Upper lobe of left lung (tissue), 6 donors: ENCODE measurements at places on chromosomes 16 and 17. TPM values are rescaled to one million over a fixed set of nuclear protein-coding genes. Genes with fewer than 3 reads are reported as not detected.
A peak's percentile ranks its signal among the peaks of the same experiment; 100 is the strongest.

Gene TRIM47
- 30.4 TPM for total RNA-seq

Gene TMEM100
- total RNA-seq = 162 TPM

Gene ASPA
- 0.78 TPM for total RNA-seq

Gene DYNLL2
- 13.6 TPM for total RNA-seq

Gene KCTD13
- 24.6 TPM for total RNA-seq

Gene OTOP3
- total RNA-seq = not detected

Gene DNASE1L2
- total RNA-seq = 1.0 TPM

Gene PYY
- not detected for total RNA-seq

Gene TCAP
- total RNA-seq = 3.8 TPM

DNA sequence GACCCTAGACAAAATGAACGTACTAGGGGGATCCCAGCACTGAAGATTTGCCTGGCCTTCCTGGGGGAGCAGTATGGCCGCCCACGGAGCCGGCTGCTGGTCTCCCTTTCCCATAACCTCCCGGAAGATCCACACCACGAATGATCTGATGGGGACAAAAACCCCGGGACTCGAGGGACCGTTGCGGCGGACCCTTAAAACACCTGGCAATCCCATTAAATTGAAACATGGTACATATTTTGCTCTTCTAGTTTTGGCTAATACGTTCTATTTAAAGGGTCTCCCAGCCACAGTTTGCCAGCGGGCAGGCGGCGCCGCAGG is 45.2 kb upstream of the LCMT1 start:
- no peaks in the 10 kb centered on the region for H3K27me3 ChIP-seq
- DNase-seq = no peak
- H3K4me1 ChIP-seq = peaks cover 5% of the 10 kb centered on the region
- peak overlapping the region; percentile 96 for H3K27ac ChIP-seq
- H3K4me3 ChIP-seq = peak overlapping the region; percentile 45

GRCh38 chr16:85245307-85246172 is 133.3 kb upstream of the CIBAR2 start:
- H3K27ac ChIP-seq = no peak overlapping the region
- H3K36me3 ChIP-seq = no peaks in the 10 kb centered on the region
- H3K4me1 ChIP-seq = peaks cover 4% of the 10 kb centered on the region
- no peak overlapping the region for H3K4me3 ChIP-seq
- peak; percentile 33 for DNase-seq

GRCh38 chr17:33012522-33013033 is 20.9 kb downstream of the SPACA3 start:
- H3K4me3 ChIP-seq = no peak overlapping the region
- H3K4me1 ChIP-seq = no peaks in the 10 kb centered on the region
- H3K27me3 ChIP-seq = no peaks in the 10 kb centered on the region
- no peak overlapping the region for H3K27ac ChIP-seq
- DNase-seq = no peak

- H3K36me3 ChIP-seq = no peaks in the 10 kb centered on the region
- H3K4me3 ChIP-seq = no peak overlapping the region
- H3K4me1 ChIP-seq = peaks cover 6% of the 10 kb centered on the region
Observed at GRCh38 chr17:41627316-41628072, 3.1 kb upstream of the KRT17 start.

DNA sequence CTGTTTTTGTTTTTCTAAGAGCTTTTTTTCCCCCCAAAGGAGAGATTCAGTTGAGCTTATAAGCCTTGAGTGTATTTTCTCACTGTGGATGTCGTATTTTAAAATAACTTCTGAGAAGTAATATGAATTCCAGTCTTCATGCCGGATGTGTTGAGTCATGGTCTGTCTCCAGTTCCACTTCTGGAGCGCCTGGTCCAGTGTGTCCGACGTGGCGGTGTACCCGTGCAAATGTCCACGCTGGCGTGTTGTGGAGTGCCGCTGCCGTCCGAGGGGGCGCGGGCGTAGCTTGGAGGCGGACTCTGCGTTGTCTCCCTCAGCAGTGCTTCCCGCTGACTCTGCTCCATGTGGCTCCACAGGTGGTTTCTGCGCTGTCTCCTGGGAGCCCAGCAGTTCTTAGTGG is 60.9 kb upstream of the ZNF750 start:
- H3K4me3 ChIP-seq = no peak overlapping the region
- no peaks in the 10 kb centered on the region for H3K4me1 ChIP-seq
- H3K36me3 ChIP-seq = peaks cover 44% of the 10 kb centered on the region
- no peaks in the 10 kb centered on the region for H3K27me3 ChIP-seq
- H3K27ac ChIP-seq = no peak overlapping the region
- no peak for DNase-seq

DNA sequence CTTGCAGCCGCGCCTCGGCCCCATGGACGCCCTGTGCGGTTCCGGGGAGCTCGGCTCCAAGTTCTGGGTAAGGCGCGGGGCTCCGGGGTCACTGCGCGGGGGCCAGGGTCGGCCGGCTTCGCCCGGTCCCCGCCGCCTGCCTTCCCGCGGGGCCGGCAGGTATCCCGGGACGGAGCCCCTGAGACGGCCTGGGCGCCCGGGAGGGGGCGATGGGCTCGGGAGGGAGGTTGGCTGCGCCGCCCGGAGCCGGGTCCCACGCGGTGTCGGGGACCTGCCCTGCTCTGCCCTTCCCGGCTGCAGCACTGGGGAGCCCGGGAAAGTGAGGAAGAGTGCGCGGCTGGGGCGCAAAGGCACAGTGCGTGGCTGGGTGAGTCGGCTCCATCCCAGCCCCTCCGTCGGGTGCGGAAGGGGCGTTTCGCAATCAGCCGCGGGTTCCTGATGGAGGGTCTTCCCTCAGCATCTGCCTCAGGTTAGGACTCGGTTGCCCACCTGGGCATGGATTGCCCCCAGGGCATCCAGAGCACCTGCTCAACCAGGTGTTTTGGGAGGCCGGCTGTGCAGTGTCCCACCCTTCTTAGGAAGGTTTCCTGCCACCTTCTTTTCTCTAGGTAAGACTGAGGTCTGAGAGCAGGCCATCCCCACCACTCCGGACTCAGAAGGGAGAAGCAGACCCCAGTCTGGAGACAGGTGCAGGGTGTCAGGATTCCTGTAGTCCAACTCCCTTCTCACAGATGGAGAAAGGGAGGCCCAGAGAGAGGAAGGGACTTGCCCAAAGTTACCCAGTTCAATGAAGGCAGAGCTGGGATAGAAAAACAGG is 442 bp downstream of the ABCC3 start:
- H3K27ac ChIP-seq = peak overlapping the region; percentile 65
- H3K4me1 ChIP-seq = peaks cover 61% of the 10 kb centered on the region
- H3K4me3 ChIP-seq = peak overlapping the region; percentile 74
- DNase-seq = no peak
- H3K27me3 ChIP-seq = peaks cover 8% of the 10 kb centered on the region

DNA sequence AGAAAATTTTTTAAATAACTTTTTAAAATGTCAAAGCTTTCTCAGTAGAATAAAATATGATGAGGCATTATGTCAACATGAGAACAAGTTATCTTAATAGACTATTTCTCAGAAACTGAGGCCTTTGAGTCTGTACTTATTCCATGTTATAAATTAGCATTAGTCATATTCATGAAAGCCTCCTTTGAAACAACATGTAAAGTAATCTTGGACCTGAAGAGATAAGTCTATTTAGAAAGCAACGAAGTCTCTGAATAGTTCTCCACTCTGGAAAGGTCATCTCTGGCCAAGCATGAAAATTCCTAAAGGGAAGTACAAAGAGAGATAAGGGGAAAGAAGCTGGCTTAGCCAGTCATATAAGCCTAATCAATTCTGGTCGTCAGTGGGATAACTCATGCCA is 150.8 kb downstream of the CYB561 start:
- no peak for DNase-seq
- no peaks in the 10 kb centered on the region for H3K27me3 ChIP-seq
- H3K36me3 ChIP-seq = no peaks in the 10 kb centered on the region
- no peak overlapping the region for H3K27ac ChIP-seq

DNA sequence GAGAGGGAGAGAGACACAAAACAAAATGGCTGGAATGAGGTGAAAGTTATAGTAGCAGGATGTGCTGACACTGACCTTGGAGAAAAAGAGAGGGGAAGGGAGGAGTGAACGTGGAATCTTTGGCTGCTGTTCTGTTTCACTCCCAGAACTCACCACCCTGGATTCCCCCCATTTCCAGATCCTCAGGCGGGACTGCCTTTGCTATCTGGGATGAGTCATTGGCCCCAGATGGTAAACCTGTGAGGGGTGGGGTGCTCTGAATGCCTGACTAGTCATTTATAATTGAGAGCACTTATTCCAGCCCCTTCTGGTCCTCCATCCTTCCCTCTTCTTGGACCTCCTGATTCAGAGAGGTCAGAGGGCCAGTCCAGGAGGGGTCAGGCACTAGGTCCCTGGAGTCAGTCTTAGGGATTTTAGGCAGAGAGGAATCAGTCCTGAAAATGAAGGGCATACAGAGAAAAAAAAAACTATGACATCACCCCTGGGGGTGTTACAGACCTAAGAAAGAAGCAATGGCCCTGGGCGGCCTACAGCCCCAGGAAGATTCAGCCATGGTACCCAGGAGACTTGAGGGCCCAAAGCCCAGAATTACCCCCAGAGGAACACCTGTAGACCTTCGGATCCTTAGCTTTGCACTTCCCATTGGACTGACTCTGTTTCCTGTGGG is 2.2 kb upstream of the ZG16 start:
- no peaks in the 10 kb centered on the region for H3K4me1 ChIP-seq

DNA sequence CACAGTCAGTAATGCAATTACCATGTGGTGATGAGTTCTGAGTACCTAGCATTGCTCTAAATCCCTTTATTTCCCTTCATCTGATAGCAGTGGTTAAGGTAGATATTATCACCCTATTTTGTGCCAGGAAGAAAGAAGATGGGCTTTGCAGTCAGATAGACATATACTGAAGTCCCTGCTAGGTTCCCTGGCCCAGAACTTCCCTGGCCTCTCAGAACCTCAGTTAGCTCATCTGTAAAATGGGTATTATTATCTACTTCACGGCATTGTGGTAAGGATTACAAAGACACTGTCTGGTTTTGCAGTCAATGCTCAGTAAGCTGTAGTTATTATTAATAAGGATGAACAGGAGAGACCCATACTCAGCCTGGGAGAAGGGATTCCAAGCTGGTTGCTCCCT is 4.6 kb upstream of the CRYBA1 start:
- no peak for DNase-seq
- no peak overlapping the region for H3K4me3 ChIP-seq
- H3K27me3 ChIP-seq = no peaks in the 10 kb centered on the region
- no peaks in the 10 kb centered on the region for H3K36me3 ChIP-seq
- no peaks in the 10 kb centered on the region for H3K4me1 ChIP-seq

DNA sequence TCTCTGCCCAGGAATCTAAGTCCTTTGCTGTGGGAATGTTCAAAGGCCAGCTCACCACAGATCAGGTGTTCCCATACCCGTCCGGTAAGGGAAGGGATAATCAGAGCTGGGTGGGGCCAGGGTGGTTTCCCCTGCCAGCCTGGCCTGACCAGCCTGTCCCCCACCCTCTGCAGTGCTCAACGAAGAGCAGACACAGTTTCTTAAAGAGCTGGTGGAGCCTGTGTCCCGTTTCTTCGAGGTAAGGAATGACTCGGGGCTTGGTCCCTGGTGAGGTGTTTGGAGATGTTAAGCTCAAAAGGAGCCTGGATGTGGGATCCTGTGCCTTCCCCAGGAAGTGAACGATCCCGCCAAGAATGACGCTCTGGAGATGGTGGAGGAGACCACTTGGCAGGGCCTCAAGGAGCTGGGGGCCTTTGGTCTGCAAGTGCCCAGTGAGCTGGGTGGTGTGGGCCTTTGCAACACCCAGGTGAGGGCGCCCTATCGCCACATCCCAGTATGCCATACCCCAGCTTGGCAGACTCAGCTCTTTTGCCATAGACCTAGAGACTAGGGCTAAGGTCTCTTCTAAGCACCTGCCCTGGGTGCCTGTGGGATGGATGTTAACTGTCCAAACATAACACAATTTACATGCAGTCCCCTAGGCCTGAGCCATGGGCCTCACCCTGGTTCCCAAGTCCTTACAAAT is 997 bp downstream of the ACADVL start:
- peaks cover 48% of the 10 kb centered on the region for H3K36me3 ChIP-seq
- peak; percentile 79 for DNase-seq
- H3K4me3 ChIP-seq = peak overlapping the region; percentile 93
- peaks cover 52% of the 10 kb centered on the region for H3K4me1 ChIP-seq
- H3K27me3 ChIP-seq = no peaks in the 10 kb centered on the region
- peak overlapping the region; percentile 100 for H3K27ac ChIP-seq

GRCh38 chr16:67339453-67339852 is 12.8 kb downstream of the LRRC36 start:
- H3K4me3 ChIP-seq = no peak overlapping the region
- no peaks in the 10 kb centered on the region for H3K27me3 ChIP-seq
- no peaks in the 10 kb centered on the region for H3K36me3 ChIP-seq
- no peak for DNase-seq

- no peak for DNase-seq
- H3K27me3 ChIP-seq = no peaks in the 10 kb centered on the region
- H3K4me3 ChIP-seq = no peak overlapping the region
- no peaks in the 10 kb centered on the region for H3K4me1 ChIP-seq
- no peaks in the 10 kb centered on the region for H3K36me3 ChIP-seq
- no peak overlapping the region for H3K27ac ChIP-seq
Observed at GRCh38 chr16:73095142-73095820, 47.4 kb upstream of the ZFHX3 start.

GRCh38 chr17:4566785-4567184 is 6.4 kb upstream of the GGT6 start:
- H3K36me3 ChIP-seq = no peaks in the 10 kb centered on the region
- H3K27me3 ChIP-seq = no peaks in the 10 kb centered on the region
- DNase-seq = no peak
- H3K4me3 ChIP-seq = no peak overlapping the region

DNA sequence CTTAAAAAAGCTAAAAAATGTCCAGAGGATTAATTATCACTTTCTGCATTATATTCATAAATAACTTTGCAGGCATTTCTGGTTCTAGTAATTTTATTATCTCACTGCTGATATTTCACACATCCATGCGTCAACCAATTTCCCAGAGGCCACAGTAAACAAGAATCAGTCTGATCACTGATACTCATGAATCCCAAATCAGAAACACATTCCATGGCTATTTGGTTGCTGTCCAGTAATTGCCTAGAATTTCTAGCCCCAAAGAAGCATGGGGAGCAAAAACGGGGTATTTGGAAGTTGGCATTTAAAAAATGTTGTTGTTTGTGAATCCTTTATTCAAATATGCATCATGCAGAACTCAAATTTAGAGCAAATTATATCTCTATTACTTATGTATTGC is 244.8 kb downstream of the CDH8 start:
- H3K4me3 ChIP-seq = no peak overlapping the region
- no peak overlapping the region for H3K27ac ChIP-seq
- no peaks in the 10 kb centered on the region for H3K27me3 ChIP-seq
- no peak for DNase-seq

GRCh38 chr16:27221576-27222248 is 18.4 kb downstream of the KDM8 start:
- no peaks in the 10 kb centered on the region for H3K27me3 ChIP-seq
- H3K4me3 ChIP-seq = no peak overlapping the region
- H3K36me3 ChIP-seq = no peaks in the 10 kb centered on the region
